ENCODE measurements at places on chromosomes 3 and 15.

DNA sequence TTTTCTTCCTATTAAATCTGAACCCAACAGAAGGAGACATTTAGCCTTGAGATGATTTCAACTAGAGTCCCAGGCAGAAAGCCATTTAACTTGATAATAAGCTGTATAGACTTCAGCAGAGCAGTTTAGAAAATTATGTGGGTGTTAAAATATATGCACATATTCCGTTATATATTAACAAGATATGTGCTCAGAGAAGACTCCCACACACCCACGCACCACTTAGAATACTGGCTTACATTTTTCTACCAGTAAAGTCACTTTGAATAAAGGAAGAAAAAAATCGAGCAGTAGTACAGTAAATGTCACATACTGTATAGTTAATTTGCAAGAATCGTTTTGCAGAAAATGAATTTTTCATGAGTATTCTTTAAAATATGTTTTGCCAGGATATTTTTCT lies 599.3 kb downstream of the FGF12 start:
- DNase-seq, result no peak

GRCh38 chr3:4820296-4821121 lies 158.7 kb upstream of the BHLHE40 start:
- no peak for DNase-seq

DNA sequence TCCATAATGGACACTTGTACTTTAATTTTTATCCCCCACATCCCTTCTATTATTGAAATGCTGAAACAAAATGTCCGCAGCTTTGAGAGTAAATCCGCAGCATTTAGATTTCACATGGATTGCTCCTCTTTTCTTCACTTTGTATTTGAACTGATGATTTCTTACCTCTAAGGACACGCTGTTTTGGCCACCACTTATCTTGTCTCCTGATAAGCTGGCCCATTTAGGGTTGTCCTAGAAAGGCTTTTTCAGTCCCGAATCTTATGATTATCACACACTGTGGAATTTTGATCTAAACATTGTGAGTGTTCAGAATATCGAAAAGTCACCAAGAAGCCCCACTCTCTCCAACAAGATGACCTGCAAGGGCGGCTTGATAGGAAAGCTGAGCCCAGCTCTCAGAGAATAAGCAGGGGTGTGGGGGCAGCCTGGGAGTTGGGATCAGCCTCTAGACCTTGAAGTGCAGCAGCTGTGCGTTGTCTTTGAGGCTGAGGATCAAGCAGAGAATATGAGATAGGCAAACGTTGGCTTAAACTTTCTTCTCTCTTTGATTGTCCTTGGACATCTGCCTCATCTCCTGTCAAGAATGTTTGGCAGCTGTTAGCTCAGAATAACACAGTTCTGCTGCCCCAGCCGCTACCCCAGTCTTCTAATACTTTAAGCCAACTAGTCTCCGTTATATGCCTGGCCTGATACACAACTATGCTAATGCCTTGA lies 399.7 kb upstream of the NR2F2 start:
- no peak for DNase-seq

- DNase-seq, result no peak
Observed at GRCh38 chr3:57943525-57944495, 64.4 kb upstream of the FLNB start.

DNA sequence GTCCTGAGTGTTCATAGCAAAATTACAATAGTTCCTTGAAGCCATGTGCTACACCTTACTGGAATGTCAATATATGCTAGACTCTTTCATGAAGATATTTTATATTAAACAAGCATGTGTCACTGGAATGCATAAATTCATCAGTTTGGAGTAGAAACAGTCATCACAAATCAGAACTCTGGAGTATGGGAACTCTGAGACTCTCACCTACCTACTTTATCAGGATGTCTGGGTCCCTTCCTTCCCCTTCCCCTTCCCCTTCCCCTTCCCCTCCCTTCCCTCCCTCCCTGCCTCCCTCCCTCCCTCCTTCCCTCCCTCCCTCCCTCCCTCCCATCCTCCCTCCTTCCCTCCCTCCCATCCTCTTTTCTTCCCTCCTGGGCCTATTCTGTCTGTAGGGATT lies 144.7 kb upstream of the PEX5L start:
- DNase-seq, result no peak

GRCh38 chr15:32722136-32722535 lies 4.3 kb downstream of the GREM1 start:
- no peak for DNase-seq

DNA sequence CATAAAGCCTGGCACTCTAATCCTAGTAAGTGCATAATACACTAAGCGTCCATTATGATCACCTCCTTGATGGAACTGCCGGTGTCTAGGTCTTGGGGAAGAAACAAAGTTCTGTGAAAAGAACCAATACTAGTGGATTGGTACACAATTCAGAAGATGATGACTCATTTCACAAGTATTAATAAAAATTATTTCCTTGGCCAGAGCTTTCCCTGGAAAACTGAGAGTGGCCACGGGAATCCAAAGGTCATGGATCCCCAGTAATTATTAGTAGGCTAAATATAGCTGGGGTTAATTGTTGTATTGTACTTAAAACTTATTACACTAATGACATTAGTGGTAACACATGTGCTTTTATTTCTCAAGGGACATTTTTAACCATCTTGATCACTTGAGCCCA lies 808.0 kb upstream of the NR2F2 start:
- DNase-seq, result no peak

DNA sequence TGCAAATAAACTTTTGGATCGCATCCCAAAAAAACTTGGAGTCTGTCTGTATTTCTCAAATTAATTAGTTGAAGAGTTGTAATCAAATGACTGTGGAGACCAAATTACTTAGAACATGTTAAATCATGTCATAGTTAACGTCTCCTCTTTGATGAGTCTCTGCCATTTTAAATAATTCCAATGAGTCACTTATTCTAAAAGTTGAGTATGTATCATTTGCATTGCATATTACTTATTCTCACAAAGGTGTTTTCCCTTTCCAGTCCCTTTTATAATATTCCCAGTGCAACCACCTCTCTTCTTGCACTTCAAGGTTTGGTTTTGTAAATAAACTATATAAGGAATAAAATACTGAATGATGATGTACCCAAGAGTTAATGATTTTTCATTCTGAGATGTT lies 36.0 kb upstream of the MBNL1 start:
- DNase-seq, result no peak

- DNase-seq, result no peak
Observed at GRCh38 chr15:29631076-29632070, 190.9 kb downstream of the TJP1 start.

DNA sequence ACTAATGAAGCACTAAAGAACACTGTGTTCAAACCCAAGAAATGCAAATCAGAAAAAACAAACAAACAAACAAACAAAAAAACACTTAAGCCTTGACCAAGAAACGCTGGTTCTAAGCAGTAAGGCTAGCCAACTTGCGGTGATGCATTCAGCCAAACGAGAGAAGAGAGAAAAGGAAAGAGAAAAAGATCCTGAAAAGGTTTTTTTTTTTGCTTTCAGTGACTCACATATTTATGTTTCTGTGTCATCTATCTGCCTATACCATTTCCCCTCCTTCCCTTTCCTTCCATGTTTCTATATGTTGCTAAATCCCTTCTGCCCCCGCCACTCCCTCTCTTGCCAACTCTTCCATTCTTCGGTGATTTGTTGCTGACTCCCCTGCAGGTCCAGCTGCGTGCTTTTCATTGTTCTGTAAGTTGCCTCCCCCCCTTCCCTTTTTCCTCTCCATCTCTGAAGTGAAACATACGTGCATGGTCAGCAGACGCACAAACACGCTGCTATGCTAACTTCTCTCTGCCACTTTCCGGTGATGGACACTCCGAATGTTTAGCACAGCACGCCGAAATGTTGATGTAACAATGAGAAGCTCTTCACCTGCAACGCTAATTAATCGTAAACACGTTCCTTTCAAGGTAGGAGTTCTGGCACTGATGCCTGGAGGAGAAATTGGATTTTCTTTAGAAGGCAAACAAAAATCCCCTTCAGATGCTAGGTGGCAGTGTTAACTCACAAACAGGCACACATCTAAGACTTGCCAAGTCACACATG lies 154.4 kb downstream of the TUSC7 start:
- DNase-seq, result no peak

- no peak for DNase-seq
Observed at GRCh38 chr3:74048699-74049098, 424.0 kb upstream of the PDZRN3 start.

DNA sequence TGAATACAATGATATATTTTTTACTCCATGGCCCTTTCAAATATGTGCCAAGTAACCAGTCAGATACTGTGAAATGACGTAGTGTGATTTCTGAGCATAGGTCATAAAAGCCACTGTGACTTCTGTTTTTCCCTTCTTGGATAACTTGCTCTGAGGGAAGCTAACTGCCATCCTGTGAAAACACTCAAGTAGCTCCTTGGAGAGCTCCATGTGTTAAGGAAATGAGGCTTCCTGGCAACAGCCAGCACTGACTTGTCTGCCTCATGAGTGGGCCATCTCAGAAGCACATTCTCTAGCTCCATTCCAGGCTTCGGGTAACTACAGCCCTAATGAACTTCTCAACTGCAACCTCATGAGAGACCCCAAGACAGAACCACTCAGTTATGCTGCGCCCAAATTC lies 9.5 kb upstream of the CCDC80 start:
- DNase-seq, result no peak

DNA sequence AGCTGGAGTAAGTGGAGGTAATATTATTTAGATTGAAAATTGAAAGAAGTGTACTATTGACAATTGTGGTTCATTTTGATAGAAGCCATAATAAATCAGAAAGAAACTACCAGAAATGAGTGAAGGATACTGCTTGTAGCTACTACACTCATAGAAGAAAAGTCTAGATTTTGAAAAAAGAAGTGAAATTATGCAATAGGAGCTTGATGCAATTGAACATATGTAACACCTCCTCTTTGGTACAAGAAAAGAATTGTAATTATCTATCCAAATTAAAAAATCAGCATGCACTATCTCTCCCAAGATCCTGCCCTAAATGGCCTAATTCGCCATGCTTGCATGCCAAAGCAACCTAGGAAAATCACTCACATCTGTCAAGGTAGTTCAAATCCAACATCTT lies 51.1 kb upstream of the CD200R1L start:
- DNase-seq, result no peak

GRCh38 chr3:53775018-53775417 lies 71.2 kb downstream of the CHDH start:
- no peak for DNase-seq

DNA sequence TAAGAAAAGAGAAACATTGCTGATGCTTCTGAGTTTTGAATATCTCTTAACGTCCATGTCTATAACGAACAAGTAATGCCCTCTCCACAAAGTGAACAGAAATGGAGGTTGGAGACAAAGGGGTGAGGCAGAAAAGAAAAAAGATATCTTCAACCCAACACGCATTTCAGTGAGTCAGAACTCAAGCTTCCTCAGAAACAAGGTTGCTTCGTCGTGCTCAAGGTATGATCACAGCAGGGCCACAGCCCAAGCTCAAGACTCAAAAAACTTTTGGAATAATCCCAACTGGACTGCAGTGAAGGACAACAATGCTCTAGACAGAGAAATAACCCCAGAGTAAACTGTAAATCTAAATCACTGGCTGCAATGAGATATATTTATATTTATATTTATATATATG lies 18.9 kb downstream of the WNT5A start:
- no peak for DNase-seq

DNA sequence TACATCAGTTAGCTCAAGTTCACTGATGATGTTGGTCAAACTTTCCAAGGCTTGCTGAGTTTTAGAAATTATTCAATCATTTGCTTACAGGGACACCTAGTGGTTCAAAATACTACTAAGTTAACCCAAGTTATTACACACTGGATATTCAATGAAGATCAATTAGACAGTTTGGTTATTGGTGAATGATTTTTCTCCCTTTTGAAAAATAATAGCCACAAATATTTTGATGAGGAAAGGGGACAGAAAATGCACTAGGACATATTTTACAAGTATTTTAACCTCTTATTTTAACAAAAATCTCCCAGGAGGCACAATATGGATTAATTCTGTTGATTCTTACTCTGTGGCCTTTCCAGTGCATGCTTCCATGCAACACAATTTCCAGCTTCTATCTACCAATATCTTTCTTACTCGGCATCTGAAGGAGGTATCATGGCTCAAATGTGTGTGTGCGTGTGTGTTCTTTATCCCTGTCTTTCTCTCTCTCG lies 20.1 kb upstream of the GOLGA6L2 start:
- no peak for DNase-seq

DNA sequence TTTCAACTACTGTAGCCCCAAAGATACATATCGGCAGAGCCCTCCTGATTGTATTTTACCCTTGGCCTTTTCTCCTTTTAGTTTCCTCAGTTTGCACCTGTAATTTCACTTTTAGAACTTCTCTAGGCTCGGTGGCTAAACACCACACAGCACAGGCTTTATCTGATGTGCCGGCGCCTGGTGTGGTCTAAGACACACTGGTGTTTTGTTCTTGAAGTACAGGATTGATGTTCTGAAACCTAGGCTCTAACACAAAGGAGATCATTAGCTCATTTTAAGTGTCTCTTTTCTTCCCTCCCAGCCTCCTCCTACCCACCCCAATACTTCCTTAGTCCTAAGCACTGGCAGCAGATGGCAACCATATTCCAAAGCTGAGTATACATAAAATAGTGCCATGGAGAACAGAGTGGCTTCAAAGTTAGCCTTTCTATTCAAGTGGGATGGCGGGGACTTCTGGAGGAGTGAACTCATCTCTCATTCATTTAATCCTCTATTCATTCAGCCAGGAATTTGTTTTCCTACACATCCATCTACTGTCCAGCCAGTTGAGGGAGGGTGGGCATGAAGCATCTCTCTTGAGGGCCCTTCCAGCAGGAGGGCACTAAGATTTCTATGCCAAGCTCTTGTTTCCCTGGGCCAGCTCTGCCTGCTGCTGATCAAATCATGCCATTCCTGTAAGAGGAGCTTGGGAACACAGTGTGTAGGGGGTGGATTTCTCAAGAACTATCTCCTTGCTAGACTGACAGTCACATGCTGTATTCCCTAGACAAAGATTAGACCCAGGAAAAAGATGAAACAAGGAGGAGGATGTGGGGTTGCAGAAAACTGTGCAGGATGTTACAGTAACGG lies 71.2 kb downstream of the TIGIT start:
- no peak for DNase-seq

DNA sequence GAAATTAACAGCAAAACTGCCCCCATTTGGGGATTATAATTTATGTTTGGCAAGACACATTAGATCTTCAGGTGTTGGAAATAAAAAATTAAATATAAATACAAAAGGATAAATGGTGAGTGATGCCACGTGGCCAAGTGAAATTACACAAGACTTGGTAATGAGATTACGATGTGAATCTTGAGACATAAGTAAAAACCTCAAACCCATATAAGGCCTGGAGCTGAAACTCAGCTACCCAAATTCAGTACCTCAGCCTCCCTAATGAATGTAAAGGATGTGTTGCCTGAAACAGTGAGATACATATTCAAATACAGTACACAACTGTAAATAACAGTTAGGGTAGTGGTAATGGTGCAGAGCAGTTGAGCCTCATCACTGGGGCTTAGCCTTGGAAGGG lies 1146.6 kb downstream of the OTOL1 start:
- no peak for DNase-seq

GRCh38 chr15:39411102-39411989 lies 169.5 kb upstream of the THBS1 start:
- no peak for DNase-seq

GRCh38 chr15:26864664-26865191 lies 2.1 kb upstream of the GABRA5 start:
- DNase-seq, result no peak

GRCh38 chr3:40181182-40181581 lies 128.3 kb upstream of the EIF1B start:
- no peak for DNase-seq

- no peak for DNase-seq
Observed at GRCh38 chr15:60568301-60568742, 89.4 kb upstream of the ICE2 start.

GRCh38 chr3:193774916-193775285 lies 181.9 kb downstream of the OPA1 start:
- no peak for DNase-seq

- no peak for DNase-seq
Observed at GRCh38 chr15:68230157-68231100, 901 bp upstream of the CLN6 start.

Data from thoracic aorta (tissue), 2 donors.